AG10803 (cell line): ENCODE measurements at places on chromosomes 5 and 9.
A peak's percentile ranks its signal among the peaks of the same experiment; 100 is the strongest.

DNA sequence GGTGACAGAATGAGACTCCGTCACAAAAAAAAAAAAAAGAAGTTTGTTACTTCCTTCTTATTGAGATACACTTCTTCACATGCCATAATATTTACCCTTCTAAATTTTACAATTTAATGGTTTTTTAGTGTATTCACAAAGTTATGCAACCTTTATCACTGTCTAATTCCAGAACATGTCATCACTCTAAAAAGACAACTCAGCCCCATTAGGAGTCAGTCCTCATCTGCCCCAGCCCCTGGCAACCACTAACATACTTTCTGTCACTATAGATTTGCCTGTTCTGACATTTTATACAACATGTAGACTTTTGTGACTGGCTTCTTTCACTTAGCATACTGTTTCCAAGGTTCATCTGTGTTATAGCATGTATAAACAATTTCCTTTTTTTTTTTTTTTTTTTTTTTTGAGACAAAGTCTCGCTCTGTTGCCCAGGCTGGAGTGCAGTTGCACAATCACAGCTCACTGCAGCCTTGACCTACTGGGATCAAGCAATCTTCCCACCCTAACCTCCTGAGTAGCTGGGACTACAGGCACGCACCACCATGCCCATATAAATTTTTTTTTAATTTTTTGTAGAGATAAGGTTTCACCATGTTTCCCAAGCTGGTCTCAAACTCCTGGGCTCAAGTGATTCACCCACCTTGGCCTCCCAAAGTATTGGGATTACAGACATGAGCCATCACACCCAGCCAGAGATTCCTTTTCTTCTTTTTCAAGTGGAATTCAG, 18.0 kb downstream of the AQP3 start:
- DNase-seq: no peak

DNA sequence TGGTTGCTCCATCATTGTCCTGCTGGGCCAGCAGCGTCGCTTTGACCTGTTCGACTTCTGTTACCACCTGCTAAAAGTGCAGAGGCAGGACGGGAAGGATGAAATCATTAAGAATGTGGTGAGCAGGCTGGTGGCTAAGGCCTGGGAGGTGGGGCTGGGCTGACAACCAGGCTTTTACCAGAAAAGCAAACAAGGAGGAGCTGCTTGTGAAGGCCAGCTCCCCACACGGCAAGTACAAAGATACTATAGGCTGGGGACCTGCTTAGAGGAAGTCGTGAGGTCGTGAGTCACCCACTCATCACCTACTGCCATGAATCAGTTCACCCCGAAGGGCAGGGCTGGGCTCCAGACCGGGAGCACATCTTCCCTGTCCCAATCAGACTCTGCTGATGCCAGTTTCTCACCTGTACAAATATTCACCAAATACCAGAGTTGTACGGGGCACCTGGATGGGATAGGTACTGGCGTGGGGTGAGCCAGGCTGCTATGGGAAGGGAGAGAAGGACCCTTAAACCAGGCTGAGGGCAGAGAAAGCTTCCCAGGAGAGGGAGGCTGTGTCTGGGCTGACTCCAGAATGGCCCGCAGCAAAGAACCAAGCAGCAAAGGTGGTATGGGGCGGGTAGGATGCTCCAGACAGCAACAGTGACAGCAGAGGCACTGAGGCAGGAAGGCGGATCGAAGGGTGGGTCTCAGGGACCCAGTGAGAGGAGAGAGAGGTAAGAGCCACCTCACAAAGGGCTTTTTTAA, 69.3 kb upstream of the NIPAL4 start:
- DNase-seq: peak; percentile 85

DNA sequence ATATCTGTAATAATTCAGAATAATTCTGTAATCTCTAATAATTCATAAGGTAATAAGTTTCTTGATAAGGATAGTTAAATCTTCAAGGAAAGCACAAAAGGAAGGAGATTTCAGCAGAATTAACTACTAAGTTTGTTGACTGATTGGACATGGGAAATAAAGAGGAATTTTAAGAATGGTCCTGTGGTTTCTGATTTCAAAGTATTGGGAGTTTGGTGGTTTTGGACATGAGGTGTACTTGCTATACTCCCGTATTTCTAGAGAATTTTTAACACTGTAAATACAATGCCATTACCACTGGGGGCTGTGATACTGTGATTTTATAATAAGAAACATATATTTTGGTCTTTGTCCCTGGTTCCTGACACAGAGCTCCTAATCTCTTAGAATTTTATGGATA, 123.9 kb downstream of the UNC13B start:
- peak; percentile 60 for DNase-seq

DNA sequence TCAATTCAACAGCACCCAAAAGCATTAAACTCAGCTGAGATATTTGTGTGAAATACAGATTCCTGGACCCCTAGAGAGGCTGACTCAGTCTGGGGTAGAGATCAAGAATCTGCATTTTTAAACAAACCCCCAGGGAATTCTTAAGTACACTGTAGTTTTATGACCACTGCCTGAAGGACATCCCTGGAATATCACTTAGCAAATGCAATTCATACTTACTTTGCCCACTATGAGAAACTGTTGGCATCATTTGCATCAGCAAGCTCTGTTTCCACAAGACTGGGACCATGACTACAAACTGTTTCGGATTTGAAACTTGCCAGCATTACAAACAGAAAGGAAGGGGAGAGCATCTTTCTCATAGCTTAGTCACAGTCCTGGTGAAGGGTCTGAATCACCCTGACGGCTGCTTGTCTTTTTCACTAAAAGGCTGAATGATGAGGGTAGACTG, 63.7 kb downstream of the MLLT3 start:
- peak; percentile 92 for DNase-seq

DNA sequence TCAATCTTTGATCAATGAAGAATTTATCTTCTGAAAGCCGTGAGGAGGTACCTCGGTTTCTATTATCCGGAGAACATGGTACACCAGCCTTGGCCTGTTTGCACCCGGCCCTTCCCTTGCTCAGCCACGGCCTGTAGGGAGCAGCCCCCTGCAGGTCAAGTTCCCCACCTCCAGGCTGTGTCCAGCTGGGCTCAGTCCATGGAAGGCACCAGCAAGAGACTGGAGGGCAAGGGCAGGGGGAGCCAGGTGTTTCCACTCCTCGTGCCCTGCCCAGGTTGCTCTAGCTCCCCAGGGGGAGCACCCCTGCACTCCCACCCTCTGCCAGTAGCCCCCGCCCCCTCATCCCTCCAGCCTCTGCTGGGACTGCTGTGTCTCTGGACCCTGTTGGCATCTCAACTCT, 87.3 kb upstream of the ADAMTS2 start:
- no peak for DNase-seq

DNA sequence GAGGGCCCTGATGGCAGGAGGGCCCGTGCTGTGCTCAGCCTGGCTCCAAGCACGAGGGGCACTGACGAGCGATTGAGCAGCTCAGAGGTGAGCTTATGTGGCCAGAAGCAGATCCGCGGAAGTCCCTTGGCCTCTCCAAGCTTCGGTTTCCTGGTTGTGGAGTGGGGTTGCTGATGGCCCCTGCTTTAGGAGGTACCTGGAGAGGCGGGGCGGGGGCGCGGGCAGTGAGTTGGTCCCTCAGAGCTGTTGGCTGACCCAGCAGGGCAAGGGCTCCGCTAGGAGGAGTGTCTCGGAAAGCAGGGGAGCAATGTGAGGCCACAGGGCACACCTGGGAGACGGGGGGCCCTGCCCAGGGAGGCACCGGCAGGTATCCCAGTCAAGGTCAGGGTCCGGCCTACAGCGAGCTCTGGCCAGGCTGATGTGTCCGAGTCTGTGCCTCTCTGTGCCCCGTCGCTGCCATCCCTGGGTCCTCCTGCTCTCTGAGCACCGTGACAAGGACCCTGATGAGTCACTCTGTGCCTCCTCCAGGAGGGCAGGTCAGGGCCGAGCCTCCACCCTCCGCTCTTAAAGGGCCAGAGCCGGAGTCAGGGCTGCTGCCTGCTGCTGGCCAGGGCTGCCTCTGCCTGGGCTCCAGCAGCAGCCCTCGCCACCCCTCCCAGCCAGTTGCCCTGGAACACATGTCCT, 14.8 kb downstream of the NCS1 start:
- peak; percentile 68 for DNase-seq

GRCh38 chr9:73050065-73050816, 97.4 kb upstream of the ALDH1A1 start:
- peak; percentile 70 for DNase-seq

GRCh38 chr9:106305428-106306133, 557.4 kb upstream of the ZNF462 start:
- peak; percentile 34 for DNase-seq

- DNase-seq: peak; percentile 41
Observed at GRCh38 chr9:33024126-33024965, 727 bp upstream of the DNAJA1 start.

- no peak for DNase-seq
Observed at GRCh38 chr9:114721491-114722079, 39.6 kb upstream of the TEX48 start.

DNA sequence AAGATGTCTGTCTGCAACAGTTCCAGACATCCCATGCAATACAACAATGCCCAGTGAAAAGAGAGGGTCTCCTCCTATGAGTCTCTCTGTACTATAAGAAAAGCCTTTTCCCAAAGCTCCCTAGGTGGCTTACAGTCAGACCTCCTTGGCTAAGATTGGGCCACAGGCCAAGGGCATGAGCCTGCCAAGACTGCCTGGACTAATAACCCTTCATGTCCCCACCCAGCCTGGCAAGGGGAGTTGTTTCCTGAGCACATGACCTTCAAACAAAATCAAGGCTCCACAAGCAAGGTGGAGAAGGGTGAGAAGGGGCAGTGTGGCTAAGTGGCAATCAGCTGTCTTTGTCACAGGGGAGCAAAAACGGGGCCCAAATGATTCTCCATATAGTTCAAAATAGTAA, 75.6 kb upstream of the ZSWIM6 start:
- no peak for DNase-seq

DNA sequence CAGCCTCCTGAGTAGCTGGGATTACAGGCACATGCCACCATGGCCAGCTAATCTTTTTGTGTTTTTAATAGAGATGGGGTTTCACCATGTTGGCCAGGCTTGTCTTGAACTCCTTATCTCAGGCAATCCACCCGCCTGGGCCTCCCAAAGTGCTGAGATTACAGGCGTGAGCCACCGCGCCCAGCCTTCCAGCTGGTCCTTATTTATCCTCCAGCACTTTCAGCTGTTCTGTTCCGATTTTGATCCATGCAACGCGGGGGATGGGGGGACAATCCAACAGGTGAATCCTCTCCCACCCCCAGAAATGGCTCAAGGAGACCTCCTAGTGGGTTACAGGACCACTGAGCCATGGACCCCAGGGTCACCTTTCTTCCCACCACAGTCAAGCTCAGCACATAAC, 14.7 kb upstream of the CDKN2AIPNL start:
- DNase-seq: no peak

DNA sequence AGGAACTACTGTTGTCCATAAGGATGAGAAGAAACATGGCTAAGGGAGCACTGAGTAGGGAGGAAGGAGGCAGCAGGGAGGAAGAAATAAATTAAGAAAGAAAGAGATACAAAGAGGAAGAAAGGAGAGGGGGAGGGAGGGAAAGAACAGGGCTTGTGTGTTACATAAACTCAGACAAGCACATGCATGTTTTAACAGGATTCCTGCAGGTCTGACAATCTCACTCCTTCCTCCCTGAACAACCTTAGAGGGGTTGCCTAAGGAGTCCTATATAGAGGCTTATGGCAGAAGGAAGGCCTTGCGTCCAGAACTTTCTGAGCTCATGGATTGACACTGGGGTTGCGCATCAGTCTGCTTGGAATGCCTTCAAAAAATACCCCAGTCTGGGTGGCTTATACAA, 4.2 kb upstream of the KCNIP1 start:
- no peak for DNase-seq

- no peak for DNase-seq
Observed at GRCh38 chr9:135116881-135117280, 29.4 kb downstream of the OLFM1 start.
